ENCODE measurements at places on chromosomes 4 and X.

DNA sequence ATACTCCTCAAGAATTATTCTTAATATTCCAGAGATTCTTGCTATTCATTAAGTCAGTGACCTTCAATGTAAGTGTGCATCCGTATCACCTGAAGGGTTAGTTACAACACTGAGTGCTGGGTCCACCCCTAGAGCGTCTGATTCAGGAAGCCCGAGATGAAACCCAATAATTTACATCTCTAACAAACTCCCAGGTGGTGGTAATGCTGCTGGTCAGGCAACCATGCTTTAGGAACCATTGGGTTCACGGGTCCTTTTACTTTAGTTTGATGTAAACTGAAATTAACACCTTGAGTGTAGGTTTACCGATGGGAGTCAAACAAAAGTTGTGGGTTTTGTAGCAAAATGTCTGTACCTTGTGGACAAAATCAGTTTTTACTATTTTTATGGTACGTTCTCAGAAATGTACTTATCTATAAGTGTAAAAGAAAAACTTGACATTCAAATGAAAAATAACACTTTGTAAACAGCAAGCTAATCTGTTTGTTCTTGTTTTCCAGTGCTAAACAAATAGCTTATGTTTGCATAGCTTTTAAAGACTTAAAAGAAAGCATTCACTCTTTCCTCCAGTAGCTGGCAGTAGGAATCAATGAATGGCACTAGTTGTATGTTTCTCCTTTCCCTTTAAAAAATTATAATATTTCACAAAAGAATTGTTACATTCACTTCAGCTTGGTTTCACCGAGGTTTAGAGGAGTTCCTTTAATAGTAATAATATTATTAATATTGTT, 32.7 kb downstream of the ACE2 start:
- no peak for DNase-seq

- DNase-seq: no peak
Measured at GRCh38 chr4:38082424-38083385, 122.5 kb downstream of the PTTG2 start.

- DNase-seq: no peak
Measured at GRCh38 chrX:132118358-132118757, 9.5 kb downstream of the FRMD7 start.

GRCh38 chr4:8069102-8069752, 89.4 kb downstream of the ABLIM2 start:
- DNase-seq: no peak

DNA sequence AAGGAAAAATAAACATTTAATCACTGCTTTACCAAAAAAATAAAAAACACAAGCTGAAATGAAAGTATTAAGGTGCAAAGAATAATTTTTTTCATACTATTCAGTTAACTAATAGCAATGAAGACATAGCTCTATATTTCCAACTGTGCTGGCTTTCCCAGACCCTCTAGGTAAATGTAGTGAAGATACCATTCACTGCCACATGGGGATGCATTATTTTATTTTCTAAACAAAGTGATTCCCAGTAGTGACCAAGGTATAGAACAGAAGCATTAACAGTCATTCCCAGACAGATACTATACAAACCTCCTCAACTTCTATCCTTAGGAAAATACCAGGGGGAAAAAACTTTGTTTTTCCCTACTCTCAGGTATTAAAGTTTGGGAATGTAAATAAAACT, 39.4 kb downstream of the ANTXR2 start:
- DNase-seq: no peak

DNA sequence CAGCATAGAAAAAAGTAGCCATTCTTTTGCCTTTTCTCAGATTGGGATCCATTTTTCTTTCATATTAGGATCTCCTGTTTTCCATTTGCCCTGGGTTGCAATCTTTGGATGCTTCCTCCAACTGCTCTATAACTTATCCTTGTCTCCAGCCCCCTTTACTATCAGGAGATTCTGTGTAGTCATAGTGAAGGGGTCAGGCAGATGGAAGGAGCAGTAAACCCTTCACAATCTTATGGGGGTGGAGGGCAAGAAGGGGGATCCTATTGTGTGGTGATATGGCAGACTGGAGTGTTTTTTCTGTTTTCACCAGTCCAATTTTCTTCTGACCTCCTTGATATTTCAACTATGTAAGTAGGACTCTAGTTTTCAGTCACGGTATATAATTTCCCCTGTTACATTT, 1.7 kb upstream of the SMIM9 start:
- DNase-seq: no peak

- no peak for DNase-seq
Measured at GRCh38 chr4:105130945-105131344, 15.7 kb upstream of the TET2 start.

GRCh38 chr4:107825072-107825824, 516 bp downstream of the SGMS2 start:
- DNase-seq: peak; percentile 25

- DNase-seq: no peak
Measured at GRCh38 chrX:6810776-6811175, 275.9 kb upstream of the VCX3A start.

DNA sequence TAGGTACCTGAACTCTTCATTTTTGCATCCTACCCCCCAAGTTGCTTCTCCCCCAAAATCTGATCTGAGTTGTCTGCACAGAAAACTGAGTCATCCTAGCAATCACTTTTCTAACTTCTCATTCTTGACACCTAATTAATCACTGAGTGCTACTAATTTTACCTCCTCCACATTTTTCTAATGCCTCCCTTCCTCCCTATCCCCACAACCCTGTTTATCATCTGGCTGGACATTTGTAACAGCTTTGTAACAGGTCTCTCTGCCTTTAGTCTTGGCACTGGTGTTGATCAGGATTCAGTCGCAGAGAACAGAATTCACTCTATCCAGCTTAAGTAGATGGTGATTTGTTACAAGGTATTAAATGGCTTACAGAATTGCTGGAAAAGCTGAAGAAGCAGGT, 303.9 kb upstream of the GATB start:
- DNase-seq: no peak

GRCh38 chrX:130994671-130995070, 63.5 kb upstream of the ARHGAP36 start:
- DNase-seq: peak; percentile 13

DNA sequence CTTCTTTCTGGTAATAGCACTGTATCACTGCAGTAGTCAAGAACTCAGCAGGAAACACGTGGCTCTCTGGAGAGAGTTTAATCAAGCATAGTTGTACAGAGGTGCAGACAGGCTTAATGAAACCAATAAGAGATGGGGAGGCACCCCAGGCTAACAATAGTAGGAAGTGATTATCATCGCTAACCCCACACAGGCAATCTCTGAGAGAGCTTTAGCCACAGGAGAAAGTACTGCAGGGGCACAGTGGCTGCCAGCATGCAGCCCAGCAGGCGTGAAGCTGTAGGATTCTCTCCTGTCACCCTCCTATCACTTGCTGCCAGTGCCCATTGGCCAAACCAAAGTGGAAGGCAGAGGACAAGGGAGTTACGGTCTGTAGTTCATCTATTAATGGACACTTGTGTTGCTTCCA, 450.0 kb upstream of the RASGEF1B start:
- no peak for DNase-seq

DNA sequence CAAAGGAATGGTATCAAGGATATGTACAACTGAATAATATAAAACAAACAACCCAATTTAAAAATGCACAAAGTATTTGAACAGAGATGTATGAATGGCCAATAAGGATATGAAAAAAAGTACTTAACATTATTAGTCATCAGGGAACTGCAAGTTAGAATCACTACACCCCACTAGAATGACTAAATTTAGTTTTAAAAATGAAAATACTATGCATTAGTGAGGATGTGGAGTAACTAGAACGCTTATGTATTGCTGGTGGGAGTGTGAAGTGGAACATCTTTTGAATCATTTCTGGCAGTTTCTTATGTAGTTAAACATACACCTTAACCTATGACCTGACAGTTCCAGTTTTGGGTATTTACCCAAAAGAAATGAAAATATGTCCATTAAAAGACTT, 13.0 kb upstream of the SLC16A2 start:
- no peak for DNase-seq

GRCh38 chr4:168942985-168943384, 67.1 kb downstream of the CBR4 start:
- DNase-seq: no peak

- peak; percentile 35 for DNase-seq
Measured at GRCh38 chrX:39613482-39613995, 484.2 kb downstream of the BCOR start.

- DNase-seq: no peak
Measured at GRCh38 chrX:118524344-118524743, 28.7 kb downstream of the DOCK11 start.

- DNase-seq: no peak
Measured at GRCh38 chr4:153634738-153635353, 49.2 kb upstream of the TLR2 start.

GRCh38 chr4:86778175-86778574, 71.0 kb downstream of the SLC10A6 start:
- no peak for DNase-seq

All from activated CD4-positive, alpha-beta memory T cell treated with anti-CD3 and anti-CD28 coated beads for 36 hours (primary cell).